ENCODE measurements at places on chromosomes 2 and 18.

GRCh38 chr2:160223560-160223959 lies 23.5 kb upstream of the ITGB6 start:
- no peak for DNase-seq

DNA sequence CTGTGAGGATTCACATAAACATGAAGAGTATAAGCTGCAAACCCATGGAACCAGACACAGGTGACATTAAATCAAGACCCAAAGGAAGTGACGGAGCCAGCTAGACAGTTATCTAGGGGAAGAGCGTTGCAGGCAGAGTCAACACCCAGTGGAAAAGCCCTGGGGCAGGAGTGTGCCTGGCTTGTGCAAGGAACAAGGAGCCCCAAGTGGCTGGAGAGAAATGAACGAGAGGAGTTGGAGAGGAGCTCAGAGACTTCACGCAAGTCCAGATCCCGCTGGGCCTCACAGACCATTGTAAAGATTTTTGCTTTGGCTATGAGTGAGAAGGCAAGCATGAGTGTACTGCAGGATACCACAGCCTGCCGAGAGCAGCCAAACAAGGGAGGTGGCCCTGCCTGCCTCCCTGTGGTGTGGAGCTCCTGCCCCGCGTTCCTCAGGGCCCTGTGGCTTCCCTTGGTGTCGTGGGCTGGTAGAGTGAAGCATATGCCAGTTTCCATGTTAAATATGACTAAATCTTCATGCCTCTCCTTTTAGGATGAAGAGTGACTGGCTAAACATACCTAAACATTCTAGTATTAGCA lies 88.2 kb downstream of the SP3 start:
- DNase-seq = no peak

- no peak for DNase-seq
Measured at GRCh38 chr18:46429649-46430224, 227.3 kb downstream of the LOXHD1 start.

DNA sequence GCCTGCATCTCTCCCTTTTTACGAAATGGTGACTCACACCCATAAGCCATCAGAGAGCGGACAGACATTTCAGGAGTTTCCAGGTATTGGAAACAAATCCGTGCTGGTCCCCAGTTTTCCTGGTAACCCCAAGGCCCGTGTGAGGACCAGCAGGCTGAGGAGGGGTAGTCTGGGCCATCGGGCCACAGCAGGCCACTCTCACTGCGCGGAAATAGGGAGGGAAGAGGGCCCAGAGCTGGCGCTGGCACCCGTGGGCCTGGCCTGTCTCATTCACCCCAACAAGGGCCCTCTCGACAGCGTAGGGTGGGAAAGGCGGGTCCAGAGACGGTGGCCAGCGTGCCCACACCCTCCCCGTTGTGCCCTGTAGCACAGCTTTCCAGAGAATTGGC lies 13.7 kb upstream of the FAHD2A start:
- no peak for DNase-seq

GRCh38 chr2:130837175-130837810 lies 579 bp downstream of the ARHGEF4 start:
- DNase-seq = no peak

GRCh38 chr18:46946656-46947282 lies 29.4 kb downstream of the KATNAL2 start:
- no peak for DNase-seq

- DNase-seq = no peak
Measured at GRCh38 chr2:217593732-217594131, 409.1 kb downstream of the TNS1 start.

GRCh38 chr2:171365232-171365631 lies 68.6 kb downstream of the METTL8 start:
- no peak for DNase-seq

DNA sequence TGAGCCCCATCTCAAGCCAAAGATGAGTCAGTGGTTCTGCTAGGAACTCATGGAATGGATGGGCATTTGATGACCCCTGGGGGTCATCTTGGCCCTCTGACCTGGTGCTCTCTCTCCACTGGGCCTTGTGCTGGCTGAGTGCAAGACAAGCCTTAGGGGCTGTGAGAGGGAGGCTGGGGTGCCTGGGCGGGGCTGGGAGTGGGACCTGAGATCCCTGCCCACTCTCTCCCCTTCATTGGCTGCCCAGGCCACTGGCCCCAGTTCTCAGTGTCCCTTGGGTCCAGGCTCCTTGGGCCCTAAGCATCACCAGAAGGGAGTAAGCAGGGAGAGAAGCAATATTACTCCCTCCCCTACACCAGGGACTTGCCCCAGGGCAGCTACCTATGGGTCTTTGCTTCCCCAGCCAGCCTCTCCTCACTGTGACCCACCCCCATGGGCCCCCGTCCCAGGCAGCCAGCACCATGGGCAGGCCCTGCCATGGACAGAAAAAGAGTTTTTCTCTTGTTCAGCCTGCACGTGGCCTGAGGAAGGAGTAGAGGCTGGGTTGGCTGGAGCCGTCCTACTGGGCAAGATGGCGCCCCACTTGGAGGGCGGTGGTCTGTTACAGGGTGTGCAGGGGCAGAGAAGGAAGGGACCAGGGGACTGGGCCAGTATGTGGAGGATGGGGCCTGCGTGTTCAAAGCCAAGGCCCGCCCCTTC lies 33.6 kb downstream of the ATOH8 start:
- no peak for DNase-seq

DNA sequence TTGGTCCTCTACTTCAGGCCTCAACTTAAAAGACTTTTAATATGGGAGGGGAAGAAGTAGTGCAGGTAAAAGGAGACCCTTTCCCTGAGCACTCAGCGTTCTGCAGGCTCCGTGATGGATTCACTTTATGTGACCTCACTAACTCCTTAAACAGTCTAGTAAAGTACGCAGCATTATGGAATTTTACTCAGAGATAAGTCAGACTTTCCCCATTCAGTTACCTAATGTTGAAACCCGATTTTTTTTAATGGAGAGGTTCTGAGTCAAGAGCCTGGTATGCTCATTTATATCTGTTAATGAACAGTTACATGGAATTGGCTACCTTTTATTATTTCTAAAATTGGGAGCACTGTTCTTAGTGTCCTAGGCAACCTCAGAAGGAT lies 34.1 kb downstream of the RASGRP3 start:
- DNase-seq = no peak

- DNase-seq = no peak
Measured at GRCh38 chr2:207772081-207772843, 2.6 kb upstream of the FZD5 start.

DNA sequence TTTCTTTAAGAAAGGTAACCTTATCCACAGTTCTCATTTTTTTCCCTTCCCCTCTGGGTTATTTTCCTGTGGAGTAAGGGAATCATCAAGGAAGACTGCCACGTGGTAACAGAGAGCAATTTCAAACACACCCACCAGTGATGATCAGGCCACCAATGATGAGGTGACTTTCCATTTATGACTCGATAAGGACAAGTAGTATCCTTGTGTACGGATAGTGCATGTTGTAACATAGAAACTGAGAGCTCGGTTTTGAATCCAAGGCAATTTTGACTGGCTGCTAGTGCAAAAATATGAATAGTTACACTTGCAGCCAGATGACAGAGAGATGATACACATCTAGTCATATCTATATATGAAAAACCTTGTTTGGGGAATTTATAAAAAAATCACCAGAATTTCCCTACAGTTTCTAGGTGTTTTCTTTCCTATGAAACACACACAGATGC lies 143.6 kb upstream of the TCF4 start:
- no peak for DNase-seq

GRCh38 chr2:44389895-44390294 lies 28.1 kb downstream of the CAMKMT start:
- no peak for DNase-seq

GRCh38 chr2:32277363-32277673 lies 386 bp upstream of the YIPF4 start:
- DNase-seq = no peak

- DNase-seq = no peak
Measured at GRCh38 chr2:217943446-217944321, 59.1 kb downstream of the TNS1 start.

DNA sequence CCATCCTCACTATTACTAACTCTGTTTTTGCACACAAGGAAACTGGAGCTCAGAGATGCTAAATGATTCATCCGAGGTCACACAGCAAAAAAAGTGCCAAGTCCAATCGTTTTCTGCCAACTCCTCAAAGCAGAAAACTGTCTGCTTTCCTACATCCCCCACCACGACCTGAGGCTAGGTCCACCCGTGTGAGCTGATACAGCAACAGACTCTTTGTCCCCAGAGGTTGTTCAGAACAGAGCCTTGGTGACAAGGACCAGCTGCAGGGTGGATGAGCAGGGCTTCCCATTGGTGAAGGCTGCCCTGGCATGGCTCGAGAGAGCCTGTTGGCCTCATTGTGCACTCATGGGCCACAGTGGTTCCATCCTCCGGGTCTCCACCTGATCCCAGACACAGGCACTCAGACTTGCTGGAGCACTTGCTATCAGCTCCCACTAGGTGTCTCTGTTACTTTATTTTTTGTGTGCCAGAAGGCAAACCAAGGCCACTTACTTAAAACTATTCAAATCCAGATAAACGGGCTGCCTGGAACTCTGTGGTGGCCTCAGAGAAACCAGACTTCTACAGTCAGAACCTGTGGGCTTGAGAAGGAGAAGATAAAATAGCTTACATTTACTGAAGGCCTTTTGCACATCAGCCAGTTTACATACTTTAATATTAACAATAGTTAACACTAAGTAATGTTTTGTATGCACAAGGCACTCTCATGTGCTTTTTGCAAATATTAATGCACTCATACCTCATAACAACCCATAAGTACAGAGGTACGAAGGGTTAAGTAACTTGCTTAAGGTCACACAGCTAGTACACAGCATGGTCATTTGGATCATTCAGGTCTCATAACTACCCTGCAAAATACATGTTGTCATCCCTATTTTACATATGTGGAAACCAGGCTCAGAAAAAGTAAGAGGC lies 62.9 kb upstream of the CTIF start:
- peak; percentile 46 for DNase-seq

DNA sequence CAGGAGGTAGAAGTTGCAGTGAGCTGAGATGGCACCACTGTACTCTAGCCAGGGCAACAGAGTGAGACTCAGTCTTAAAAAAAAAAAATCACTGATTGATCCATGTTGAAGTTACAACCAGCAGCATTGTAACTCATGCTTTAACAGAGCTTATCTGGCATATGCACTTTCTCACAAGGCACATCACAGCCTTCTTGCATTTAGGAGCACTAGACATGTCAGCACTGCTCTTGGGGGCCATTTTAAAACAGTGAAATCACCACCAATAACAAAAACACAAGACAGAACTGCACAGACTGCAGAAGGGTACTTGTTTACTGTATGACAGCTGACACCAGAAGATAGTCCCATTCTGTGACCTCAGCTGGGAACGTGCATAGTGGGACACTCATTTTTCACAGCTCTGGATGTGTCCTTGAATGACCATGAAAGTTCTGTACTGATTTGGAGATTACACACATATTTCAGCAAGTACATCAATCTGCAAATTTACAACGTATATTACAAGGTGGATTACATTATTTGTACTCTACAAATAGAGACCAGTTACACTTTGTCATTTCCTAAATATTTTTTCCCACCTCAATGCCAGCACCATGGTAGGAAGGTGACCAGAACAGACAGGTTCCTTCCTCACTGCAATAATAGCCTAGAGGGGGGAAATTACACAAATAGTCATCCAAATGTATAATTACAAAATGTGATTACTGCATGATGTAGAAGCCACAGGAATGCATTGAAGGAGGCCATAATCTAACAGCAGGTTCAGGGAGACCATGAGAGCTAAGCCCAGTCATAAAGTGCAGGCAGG lies 35.1 kb downstream of the CCBE1 start:
- no peak for DNase-seq

DNA sequence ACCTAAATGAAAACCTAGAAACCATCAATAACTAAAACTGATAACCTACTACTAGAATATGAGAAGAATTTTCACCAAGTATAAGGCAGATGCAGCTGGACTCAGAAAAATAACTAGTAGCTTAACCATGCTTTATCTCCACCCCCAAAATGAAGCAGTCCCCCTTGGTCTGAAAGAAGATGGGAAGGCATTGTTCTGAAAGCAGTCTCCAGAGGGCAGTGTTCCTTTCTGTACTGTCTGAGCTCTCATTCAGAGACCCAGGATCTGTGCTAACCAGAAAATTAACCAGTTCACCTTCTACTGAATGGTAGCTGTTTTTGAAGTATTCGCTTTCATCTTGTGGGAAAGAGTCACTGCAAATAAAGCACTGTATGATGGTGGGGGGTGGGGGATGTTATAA lies 273.0 kb downstream of the PDE11A start:
- DNase-seq = no peak

DNA sequence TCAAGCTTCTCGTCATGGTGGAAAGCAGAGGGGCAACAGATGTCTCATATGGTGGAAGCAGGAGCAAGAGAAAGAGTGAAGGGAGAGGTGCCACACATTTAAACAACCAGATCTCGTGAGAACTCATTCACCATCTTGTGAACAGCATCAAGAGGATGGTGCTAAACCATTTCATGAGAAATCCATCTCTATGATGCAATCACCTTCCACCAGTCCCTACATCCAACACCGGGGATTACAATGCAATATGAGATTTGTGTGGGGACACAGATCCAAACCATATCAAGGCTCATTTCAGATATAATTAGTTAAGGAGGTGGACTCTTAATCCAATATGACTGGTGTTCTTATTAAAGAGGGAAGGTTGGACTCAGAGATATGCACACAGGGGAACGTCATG lies 272.8 kb downstream of the KCNS3 start:
- no peak for DNase-seq

DNA sequence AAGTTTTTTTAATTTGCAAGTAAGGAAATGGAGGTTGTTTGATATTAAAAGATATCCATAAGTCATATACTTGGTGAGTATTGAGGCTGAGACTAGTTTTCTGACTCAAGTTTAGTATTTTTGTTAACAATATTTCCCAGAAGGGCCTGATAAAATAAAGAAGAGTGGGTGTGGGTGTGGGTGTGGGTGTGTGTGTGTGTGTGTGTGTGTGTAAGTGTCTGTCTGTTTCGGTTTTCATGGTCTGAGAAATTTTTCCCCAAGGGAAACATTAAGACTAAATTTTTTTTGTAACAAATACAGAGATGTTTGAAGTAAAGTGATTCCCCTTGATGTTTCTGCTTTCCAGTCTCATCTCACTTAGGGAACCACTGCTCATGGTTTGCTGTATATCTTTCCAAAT lies 36.5 kb downstream of the PPM1B start:
- DNase-seq = no peak

GRCh38 chr2:160575368-160575767 lies 81.8 kb upstream of the RBMS1 start:
- DNase-seq = no peak
